RKO (cell line): ENCODE measurements at places on chromosomes 11 and 22.

GRCh38 chr11:2837096-2837601, 48.4 kb downstream of the CDKN1C start:
- peak; percentile 27 for DNase-seq

GRCh38 chr11:2134022-2135010, 4.9 kb downstream of the IGF2 start:
- no peak for DNase-seq

GRCh38 chr22:28019881-28020861, 101.1 kb upstream of the PITPNB start:
- peak; percentile 29 for DNase-seq

DNA sequence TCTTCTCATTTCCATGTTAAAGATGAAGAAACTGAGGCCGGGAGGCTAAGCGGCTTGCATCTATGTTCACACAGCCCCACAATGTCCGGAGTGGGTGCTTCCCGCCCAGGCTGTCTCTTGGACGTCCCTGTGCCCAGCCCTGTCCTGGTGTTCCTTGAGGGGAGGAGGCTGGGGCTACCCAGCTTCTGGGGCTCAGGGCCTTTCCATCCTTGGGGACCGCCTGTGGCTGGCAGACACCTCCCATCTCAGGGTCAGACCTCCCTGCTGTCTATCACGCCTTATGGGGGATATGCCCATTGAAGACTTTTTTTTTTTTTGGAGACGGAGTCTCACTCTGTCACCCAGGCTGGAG, 95.5 kb downstream of the WNT7B start:
- no peak for DNase-seq

DNA sequence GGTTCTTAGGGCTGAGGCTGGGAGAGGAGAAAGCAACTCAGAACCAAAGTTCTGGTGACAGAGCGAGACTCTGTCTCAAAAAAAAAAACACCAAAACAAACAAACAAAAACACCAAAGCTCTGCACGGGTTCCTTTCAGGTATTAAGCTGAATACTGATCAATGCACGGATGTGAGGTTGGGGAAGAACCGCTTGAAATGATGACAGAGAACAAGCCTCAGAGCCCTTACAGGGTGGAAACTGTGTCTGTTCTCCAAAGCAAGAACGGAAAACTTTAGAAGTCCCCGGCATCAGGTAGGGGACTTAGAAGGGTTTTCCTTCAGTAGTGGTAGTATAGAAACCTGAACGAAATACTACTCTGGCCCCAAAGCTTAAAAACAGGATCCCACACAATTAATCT, 260.0 kb downstream of the TBC1D22A start:
- DNase-seq: no peak

DNA sequence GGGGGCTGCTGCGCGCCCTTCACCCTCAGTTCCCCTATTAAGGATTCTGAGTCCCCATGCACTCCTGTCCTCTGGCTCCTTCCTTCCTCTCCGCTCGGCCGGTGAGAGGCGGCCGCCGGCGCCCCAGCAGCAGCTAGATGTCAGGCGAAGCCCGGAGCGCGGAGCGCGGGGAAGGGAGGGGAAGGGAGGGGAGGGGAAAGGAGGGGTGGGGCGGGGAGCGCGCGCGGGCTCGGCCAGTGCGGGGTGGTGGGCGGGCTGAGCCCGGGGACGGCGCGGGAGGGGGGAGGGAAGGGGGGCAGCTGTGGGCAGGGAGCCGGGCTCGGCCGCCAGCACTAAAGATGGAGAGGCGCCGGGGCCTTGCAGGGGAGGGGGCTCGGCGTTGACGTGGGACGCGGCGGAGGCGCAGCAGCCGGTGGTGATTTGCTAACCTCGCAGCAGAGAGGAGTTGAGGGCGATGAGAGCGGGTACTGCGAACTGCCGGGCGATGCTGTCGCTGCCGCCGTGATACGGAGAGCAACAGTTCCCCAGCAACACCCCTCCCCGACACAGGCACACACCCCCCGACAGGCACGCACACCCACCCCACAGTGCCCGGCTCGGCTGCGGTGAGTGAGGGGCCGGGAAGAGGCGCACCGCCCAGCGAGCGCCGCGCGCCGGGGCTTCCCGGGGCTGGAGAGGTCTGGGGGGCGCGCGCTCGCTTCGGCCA, at the start of gene ZBTB16:
TSS of gene ZBTB16 (plus strand) at position 434 of the 706 bp plus-strand sequence. CDS start 3,590 bp downstream, outside the sequence.
- DNase-seq: no peak

- peak; percentile 4 for DNase-seq
These were observed 8.2 kb upstream of the SYT8 start for GRCh38 chr11:1826552-1827094.

GRCh38 chr11:12719221-12719620, 45.0 kb downstream of the TEAD1 start:
- DNase-seq: no peak

- DNase-seq: no peak
These were observed 77.9 kb downstream of the KCNQ1 start for GRCh38 chr11:2522631-2523255.

- DNase-seq: peak; percentile 44
These were observed 154.9 kb downstream of the TRPC6 start for GRCh38 chr11:101428918-101429317.

- DNase-seq: no peak
These were observed 1.1 kb downstream of the OVOL1 start for GRCh38 chr11:65787649-65788622.

- no peak for DNase-seq
These were observed 32.1 kb downstream of the HSD17B12 start for GRCh38 chr11:43712676-43713075.

DNA sequence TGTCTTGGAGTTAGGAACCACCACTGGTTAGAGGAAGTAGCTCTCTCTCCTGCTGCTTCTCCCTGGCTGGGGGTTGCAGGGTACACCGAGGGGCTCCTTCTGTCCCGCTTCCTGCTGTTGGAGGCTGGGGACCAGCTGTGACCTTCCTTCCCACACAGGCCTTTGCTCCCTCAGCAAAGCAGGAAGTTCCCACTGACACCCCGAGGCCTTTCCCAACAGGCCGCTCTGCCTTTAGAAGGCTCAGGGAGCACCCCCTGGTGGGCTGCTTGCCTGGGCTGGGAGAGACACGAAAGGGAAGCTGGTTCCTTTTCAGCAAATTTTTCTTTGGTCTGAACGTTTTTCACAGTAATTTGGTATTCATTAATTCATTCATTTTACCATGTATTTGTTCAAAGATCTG, 527.9 kb upstream of the B3GAT1 start:
- DNase-seq: no peak

- no peak for DNase-seq
These were observed 35.0 kb downstream of the ZBTB16 start for GRCh38 chr11:114094516-114094915.

DNA sequence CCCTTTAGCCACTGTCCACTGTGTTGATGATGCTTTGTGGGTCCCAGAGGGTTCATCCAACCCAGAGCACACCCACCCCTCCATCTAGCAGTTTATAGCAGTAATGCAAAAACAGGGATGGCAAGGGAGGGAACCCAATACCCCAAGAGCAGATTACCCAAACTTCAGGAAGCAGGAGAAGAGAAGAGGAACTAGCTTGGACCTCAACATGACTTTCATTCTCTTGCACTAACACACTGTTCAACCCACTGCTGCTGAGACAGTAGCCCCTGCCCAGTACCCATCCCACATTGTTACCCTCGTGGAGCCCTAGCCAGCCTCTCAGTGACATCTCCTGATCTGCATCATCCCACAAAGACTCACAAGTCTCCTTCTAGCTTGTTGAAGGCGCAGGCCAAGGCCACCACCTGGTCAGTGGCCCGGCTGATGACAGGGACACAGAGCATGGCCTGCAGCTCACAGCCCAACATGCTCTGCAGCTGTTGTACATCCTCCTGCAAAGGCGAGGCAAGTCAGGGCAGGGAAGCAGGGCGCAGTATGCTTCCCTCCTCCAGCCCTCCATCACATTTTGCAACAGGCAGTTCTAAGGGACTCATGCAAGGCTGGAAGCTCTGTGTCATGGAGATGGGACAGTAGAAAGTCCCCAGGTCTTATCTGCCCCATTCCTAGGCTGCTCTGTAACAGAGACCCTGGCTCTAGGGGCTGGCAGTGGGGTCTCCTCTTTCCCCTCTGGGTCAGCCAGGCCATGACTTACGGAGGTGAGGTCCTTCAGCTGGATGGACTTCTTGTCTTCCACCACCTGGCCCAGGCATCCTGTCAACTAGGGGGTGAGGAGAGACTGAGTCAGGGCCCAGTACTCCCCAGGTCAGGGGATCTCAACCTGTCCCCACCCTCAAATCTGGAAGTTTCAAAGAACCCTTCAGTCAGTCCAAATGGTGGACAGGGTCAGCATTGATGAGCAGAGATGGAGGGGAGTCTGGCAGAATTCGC, 85.5 kb downstream of the PDE2A start:
- DNase-seq: no peak

DNA sequence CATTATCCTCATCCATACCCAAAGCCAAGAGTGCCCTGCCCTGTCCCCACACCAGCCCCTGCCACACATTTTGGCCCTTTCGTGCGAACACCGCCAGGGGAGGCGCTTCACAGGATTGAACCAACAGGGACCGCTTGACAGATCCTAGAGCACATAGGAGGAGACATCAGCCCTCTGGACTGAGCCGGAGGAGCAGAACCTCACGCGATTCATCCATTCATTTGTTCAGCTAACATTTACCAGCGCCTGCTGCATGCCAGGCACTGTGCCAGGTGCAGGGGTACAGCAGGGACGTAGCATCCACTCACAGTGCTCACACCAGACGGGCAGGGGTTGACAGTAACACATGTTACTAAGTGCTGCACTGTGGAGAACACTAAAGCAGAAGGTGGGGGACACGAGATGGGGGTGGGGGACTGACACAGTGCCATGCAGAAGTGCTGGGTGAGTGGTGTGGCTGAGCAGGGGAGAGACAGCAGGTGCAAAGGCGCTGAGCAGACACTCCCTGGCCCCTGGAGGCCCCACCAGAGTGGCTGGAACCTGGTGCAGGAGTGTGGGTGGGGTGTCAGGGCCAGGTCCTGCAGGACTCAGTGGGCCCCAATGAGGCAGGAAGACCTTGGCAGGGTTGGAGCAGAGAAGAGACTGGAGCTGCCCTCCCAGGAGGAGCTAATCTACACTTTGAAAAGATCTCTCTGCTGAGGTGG, 3.4 kb downstream of the GNAZ start:
- no peak for DNase-seq

DNA sequence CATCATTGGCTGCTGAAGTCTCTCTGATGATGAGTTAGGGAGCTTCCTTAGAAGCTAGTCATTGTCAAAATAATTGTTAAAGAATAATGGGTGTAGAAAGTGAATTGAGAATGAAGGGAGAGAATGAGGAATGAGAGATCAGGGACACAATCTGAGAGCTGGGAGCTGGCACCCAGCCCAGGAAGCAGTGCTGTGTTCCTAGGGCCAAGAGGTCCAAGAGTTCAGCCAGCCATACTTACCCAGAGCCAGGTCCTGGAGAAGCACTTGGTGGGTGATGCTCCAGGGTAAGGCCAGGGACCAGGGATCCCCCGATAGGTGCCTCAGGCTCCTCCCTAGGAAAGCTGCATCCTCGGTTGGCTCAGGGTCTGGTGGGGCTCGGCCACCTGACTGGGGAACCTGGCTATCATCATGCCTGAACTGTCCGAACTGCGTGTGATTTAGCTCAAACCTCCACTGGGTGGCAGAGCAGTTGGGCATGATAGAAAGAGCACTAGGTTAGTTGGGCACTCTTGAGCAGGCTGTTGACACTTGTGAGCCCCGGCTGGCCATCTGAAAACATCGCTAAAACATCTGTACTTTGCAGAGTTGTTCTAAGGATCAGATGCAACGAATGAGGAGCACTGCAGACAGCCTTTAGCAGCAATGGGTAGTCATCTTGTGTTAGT, 123.9 kb upstream of the NCAM1 start:
- no peak for DNase-seq

GRCh38 chr22:28058036-28058435, 139.0 kb upstream of the PITPNB start:
- DNase-seq: no peak
